Fibroblast of mammary gland (primary cell): ENCODE measurements at places on chromosomes 2 and 18.

GRCh38 chr2:174623106-174623637 is 25.6 kb upstream of the WIPF1 start:
- no peak for DNase-seq

GRCh38 chr2:100124761-100125160 is 17.6 kb downstream of the AFF3 start:
- DNase-seq = peak; percentile 19

GRCh38 chr2:101617188-101617587 is 80.3 kb upstream of the MAP4K4 start:
- DNase-seq = peak; percentile 83

DNA sequence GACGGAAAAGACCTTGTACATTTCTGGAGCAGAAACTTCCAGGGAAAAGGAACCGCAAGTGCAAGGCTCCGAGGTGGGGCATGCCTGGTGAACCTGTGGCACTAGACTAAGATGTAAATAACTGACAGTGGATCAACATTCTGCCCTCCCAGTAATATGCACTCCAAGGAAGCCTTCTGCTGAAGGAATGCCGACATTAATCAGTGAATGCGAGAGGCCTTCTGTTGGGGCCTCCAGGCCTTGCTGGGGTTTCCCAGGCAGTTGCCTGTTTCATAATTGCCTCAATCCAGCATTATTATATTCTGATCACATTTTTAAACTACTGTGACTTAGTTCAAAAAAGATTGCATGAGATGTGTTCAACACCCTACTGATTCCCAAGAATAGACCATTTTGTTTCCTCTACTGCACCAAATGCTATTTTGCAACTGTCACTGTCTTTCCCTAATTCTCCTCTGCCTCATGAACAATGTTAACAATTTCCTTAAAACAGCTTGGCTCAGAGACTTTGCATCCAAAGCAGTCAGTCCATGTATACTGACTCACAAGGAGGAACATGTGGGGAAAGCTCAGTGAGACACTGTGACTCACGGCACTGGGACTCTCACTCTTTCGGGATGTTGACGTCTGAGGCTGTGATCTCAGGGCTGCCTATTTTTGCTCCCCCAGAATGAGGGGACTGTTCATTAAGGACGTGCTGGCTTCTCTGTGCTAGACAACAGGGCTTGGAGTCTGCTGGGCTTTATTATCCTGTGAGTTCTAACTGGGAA is 10.5 kb upstream of the DSG2 start:
- peak; percentile 92 for DNase-seq

- peak; percentile 56 for DNase-seq
Observed at GRCh38 chr2:190382851-190383250, 25.3 kb upstream of the MFSD6 start.

DNA sequence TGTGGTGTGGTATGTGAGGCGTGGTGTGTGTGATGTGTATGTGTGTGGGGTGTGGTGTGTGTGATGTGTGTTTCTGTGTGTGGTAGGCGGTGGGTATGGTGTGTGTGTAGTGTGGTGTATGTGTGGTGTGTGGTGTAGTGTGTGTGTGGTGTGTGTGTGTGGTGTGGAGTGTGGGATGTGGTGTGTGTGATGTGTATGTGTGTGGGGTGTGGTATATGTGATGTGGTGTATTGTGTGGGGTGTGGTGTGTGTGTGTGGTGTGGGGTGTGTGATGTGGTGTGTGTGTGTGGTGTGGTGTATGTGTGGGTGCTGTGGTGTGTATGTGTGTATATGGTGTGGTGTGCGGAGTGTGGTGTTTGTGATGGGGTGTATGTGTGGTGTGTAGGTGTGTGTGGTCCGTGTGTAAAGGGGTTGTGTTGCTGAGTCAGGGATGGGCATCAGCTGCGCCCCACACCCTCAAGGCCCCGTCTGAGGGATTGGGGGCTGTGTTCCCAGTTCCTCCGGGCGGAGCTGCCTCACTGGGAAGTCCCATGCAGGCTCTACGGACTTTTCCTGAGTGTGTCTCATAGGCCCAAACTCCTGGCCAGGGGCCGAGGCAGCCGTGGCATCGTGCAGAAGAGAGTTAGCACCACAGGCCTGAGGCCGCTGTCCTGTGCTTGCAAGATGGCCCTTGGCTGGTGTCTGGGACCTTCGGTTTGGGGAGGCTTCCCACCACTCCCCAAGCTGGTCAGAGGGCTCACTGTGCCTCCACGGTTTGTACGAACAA is 18.2 kb upstream of the ARL4C start:
- no peak for DNase-seq

DNA sequence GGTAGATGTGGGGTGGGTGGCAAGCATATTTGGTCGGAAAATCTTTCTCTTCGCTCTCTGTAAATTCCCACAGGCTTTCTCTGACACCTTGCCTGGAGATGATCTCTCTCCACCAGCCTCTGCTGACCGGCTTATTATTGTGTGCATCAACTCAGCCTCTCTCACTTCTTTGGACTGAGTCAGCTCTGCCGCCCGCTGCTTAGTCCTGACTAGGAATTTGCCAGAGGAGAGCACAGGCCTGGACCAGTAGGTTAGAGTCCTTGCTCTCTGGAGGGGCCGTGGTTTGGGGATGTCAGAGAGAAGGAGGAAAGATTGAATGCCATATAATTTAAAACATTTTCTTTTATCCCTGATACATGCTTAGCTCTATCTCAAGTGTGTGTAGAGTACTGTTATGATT is 242.6 kb upstream of the THSD7B start:
- DNase-seq = no peak

DNA sequence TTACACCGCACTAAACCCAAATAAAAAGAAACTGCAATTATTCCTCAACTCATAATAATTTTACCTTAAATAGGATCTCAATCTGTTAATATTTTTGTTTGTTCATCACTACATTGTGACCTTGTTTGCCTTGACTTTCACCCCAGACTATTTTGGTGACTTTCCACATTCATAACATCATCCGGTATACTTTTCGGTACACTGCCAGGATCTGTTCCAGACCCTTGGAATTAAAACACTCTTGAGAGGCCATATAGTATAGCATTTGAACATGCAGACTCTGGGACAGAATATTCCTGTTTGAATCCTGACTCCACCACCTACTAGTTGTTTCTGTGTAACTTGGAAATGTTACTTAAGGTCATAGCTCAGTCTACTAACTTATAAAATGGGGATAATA is 577.4 kb downstream of the METTL4 start:
- DNase-seq = no peak

GRCh38 chr18:9022397-9023155 is 79.9 kb upstream of the NDUFV2 start:
- DNase-seq = peak; percentile 28

GRCh38 chr2:190121305-190121704 is 58.8 kb upstream of the MSTN start:
- DNase-seq = no peak

- DNase-seq = peak; percentile 10
Observed at GRCh38 chr18:2513616-2514015, 57.7 kb downstream of the METTL4 start.

DNA sequence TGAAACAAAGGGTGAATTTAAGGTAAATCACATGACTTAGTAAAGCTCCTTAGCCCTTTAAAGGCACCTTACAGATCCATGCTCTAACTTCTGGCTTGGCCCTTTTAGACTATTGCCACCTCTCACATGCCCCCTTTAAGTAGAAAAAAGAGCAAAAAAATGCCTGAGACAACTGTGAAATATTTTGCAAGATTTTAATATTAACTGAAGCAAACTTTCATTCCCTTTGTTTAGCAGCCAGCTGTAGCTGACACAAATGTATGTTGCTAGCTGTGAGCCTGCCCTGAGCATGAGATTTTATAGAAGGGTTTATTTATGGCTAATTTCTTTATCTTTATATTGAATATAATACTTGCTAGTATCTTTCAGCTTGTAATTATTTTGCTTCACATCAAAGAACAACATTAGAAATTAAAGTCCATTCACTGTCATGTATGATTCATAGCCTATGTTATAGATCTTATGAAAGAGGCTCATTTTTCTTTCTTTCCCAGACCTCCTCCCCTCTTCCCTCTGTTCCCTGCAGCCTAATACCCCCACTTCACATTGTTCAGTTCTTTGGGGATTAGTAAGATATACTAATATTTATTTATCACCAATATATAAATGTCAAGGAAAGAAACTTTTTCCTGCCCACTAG is 637.2 kb upstream of the ZEB2 start:
- peak; percentile 40 for DNase-seq

- DNase-seq = peak; percentile 85
Observed at GRCh38 chr2:182715892-182716649, at the start of gene DNAJC10. Gene DNAJC10, plus strand, starts transcription at chr2:182716257. Its CDS starts 1,830 bp downstream, at chr2:182718087.

- no peak for DNase-seq
Observed at GRCh38 chr2:239240414-239240881, 160.4 kb downstream of the HDAC4 start.

DNA sequence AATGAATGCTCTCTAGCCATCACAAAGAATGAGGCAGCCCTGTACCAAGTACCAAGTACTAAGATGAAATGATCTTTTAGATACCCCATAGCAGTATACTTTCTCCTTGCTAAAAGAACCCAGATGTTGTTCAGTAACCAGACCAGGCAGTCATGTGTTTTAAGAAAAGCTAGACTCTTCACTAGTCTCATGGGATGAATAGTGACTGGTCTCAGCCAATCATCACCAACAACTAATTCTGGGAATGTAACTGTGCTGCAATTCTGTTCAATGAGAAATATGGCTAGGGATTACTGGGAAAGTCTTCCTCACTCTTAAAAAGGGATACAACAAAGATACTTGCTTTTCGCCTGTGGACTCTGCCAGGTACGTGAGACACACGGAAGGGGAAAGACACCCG is 29.5 kb downstream of the MBOAT2 start:
- DNase-seq = peak; percentile 37
